Left ventricle myocardium inferior (tissue), 1 donor: ENCODE measurements at places on chromosomes 3 and 15. TPM values are rescaled to one million over a fixed set of nuclear protein-coding genes. Genes with fewer than 3 reads are reported as not detected.
A peak's percentile ranks its signal among the peaks of the same experiment; 100 is the strongest.

GRCh38 chr3:145089337-145089736, 1071.6 kb downstream of the PLOD2 start:
- no peak for DNase-seq

- no peak for DNase-seq
Measured at GRCh38 chr15:90641581-90642463, 75.3 kb upstream of the BLM start.

GRCh38 chr3:133159498-133160475, 121.6 kb downstream of the TMEM108 start:
- DNase-seq, result no peak

- no peak for DNase-seq
Measured at GRCh38 chr3:43181202-43181821, 75.4 kb upstream of the POMGNT2 start.

DNA sequence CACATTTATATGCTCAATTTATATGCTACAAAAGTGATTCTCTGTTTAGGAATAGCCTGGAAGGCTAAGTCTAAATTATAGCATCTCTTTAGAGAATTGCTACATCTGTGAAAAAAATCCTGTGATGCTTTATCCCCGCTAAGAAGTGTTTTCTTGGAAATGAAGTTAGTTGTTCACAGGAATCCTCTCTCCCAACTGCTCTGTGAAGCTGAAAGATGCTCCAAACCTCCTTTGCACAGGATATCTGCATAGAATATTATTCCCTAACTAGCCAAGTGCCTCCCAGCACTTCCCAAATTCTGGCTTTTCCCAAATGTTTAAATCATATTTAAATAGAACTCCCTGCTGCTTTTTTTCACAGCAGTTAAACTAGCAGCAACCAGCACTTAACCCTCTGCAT, 132.2 kb downstream of the SRGAP3 start:
- DNase-seq, result no peak

DNA sequence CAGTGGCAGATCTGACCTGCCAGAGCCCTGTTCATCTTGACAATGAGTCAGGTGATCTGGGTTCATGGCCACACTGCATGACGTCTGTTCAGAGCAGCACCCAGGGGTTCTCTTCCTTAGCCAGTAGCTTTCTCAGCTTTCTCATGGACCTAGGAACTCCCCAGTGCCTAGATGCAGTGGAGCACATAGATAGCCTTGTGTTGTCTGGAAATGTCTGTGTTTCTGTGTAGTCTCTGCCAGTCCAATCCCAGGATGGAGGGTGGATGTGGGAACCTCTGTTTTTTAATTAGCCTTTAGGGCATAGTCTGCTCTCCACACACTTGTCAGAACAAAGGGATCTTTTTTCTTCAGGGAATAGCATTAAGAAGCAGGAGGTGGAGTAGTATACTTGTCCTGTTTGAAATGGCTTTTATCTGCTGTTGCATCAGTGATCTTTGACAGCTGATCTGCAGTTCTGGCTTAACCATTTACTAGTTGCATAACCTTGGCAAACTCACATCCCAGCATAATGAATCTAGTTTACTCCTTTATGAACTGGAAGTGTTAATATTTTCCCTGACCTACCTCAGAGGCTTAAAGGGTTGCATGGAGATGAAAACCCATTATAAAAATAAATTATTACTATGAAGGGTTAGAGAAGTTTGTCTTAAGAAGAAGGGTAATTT, 16.1 kb upstream of the CACNA1D start:
- DNase-seq, result no peak

- no peak for DNase-seq
Measured at GRCh38 chr3:127804141-127804540, 18.2 kb downstream of the MGLL start.

GRCh38 chr3:52453496-52454249, at the start of gene TNNC1:
TNNC1 (minus strand) TSS chr3:52454041; CDS start chr3:52454015, 26 bp downstream.
- DNase-seq, result peak; percentile 70

GRCh38 chr15:80695911-80696661, 976 bp downstream of the ABHD17C start:
- peak; percentile 25 for DNase-seq

- no peak for DNase-seq
Measured at GRCh38 chr3:85846940-85847339, 888.2 kb downstream of the CADM2 start.

- DNase-seq, result no peak
Measured at GRCh38 chr15:59373215-59373614, 544 bp upstream of the MYO1E start.

DNA sequence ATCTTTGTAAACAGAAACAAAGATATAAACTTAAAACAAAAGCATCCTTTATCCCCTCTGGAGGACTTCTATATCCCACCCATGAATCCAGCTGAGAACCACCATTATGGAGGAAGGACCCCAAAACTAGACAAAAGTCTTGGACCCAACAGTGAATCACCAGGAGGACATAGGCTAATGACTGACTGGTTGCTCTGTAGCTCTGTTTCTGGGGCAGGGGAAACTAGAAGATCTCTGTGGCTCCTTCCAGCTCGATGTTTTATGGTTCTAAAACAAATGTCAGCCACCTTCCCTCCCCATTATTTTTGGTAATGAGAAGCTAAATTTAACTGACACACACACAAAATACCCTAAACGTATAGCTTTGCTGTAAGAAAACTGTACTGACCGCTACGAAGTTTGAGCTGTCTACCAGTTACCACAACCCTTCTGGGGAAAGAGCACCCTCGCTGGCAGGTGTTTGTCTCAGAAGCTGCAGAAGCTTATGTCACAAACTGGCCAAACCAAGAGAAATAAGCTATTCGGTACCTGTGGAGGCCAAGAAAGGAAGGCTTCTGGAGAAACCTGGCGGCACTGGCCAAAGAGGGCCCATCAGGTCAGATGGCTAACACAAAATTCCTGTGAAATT, 36.4 kb downstream of the MB21D2 start:
- no peak for DNase-seq

- no peak for DNase-seq
Measured at GRCh38 chr3:82567029-82567600, 805.7 kb upstream of the GBE1 start.

DNA sequence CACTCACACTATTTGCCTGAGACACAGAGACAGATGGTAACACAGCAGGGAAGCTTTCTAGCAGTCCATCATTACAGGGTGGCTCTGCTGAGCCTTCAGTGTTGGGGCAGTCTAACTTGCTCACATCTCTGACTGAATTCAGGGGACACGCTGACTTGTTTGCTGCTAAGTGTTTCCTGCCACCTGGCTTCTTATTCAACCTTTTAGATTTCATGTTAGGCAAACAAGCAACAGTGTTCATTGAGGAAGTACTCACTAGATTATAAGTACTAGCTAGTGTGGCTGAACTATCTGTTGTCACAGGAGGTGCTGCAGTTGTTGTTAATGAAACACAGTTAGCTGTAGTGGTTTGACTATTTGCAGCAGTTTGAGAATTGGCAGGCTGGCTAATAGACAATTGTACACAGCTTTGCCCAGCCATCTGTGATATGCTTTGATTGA, 37.3 kb downstream of the USF3 start:
- no peak for DNase-seq

DNA sequence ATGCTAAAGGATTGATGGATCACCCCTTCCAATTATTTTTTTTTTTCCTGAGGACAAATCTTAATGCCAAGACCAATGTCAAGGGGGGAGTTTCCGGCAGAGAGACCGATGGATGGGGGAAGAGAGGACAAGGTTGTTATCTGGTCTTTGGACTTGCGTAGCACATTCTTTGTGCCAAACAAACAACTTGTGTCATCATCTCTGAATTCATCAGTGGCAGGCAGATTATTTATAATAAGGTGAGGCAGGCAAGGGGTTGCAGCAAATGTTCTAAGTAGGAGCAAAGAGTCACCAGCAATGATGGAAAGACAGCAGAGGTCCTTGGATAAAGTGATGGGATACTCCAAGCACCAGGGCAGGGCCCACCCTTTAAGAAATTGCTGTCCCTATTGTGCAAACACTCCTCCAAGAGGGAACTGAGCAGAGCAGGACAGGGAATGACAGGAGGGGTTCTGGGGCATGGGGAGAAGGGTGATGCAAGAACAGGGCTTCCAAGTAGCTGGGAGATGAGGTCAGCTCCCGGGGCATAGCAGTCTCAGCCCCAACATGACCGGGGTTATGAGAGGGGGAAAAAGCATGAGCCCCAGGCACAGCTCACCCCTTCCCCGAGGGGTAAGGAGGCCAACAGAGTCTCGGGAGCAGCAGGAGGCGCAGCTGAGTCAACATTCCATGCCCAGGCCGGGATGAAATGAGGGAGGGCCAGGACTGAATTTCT, 57.4 kb downstream of the ANXA2 start:
- DNase-seq, result no peak

DNA sequence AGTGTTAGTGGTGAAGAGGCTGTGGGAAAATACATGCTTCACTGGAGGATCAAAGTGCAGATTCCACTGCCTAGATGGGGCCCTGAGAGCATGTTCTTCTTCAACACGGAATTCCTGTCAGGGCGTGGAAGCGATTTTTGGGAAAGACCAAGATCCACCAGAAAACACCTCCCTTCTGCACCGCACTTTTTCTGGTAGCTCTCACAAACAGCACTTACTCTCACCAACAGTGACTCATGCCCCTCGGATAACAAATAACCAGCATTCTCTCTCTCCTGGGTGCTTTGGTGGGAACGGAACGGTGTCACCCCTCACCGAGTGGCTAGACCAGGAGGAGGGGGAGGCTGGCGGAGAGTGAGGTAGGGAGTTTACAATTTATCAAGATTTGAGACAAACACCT, 40.1 kb downstream of the ADAMTSL3 start:
- DNase-seq, result no peak

- no peak for DNase-seq
Measured at GRCh38 chr3:171770689-171771620, 39.3 kb downstream of the PLD1 start.

- DNase-seq, result no peak
Measured at GRCh38 chr3:113104357-113105092, 106.8 kb upstream of the BOC start.

GRCh38 chr3:62965311-62965710, 90.1 kb upstream of the CADPS start:
- no peak for DNase-seq

- DNase-seq, result no peak
Measured at GRCh38 chr3:169475978-169476698, 187.4 kb downstream of the MECOM start.

- no peak for DNase-seq
Measured at GRCh38 chr3:196454935-196455334, 22.7 kb upstream of the UBXN7 start.

DNA sequence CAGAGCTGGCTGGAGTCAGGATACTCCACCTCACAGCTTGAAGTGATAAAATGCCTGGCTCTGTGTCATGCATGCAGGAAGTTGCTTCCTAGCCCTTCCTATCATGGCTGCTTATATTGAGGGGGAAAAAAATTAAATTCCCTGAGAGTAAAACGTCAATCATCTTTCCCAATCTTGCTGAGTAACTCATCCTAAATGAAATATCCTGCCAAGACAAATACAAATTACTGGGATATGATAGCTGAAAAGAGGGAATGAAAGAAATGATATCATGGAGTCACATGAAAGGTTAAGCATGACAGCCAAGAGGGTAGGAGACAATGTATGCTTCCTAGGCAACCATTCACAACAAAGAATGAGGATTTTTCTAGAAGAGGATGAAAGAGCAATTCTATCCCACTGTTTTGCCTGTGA, 110.6 kb downstream of the ABI3BP start:
- DNase-seq, result no peak

- DNase-seq, result no peak
Measured at GRCh38 chr3:147620906-147621305, 211.7 kb downstream of the ZIC1 start.

DNA sequence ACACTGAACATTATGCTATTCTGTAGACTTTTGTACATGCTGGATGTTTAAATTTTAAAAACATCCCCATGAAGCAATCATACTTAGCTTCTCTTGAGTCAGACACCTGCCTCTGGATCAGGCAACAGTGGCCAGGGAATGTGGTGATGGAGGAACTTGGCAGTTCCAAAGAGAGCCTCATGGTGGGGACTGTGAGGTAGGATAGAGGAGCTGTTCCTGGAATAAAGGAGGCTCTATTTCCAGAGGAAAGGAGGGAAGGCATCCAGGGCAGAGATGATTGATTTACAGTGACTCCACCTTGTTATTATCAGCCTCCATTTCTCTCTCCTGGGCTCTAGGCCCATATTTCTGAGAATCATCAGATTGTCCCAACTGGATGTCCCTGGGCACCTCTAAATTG, 35.0 kb upstream of the ABHD17C start:
- DNase-seq, result no peak

- DNase-seq, result no peak
Measured at GRCh38 chr15:67180514-67181191, 73.8 kb downstream of the AAGAB start.

- DNase-seq, result no peak
Measured at GRCh38 chr3:177353140-177353539, 155.9 kb upstream of the TBL1XR1 start.

- no peak for DNase-seq
Measured at GRCh38 chr3:30156586-30157498, 449.6 kb upstream of the TGFBR2 start.

DNA sequence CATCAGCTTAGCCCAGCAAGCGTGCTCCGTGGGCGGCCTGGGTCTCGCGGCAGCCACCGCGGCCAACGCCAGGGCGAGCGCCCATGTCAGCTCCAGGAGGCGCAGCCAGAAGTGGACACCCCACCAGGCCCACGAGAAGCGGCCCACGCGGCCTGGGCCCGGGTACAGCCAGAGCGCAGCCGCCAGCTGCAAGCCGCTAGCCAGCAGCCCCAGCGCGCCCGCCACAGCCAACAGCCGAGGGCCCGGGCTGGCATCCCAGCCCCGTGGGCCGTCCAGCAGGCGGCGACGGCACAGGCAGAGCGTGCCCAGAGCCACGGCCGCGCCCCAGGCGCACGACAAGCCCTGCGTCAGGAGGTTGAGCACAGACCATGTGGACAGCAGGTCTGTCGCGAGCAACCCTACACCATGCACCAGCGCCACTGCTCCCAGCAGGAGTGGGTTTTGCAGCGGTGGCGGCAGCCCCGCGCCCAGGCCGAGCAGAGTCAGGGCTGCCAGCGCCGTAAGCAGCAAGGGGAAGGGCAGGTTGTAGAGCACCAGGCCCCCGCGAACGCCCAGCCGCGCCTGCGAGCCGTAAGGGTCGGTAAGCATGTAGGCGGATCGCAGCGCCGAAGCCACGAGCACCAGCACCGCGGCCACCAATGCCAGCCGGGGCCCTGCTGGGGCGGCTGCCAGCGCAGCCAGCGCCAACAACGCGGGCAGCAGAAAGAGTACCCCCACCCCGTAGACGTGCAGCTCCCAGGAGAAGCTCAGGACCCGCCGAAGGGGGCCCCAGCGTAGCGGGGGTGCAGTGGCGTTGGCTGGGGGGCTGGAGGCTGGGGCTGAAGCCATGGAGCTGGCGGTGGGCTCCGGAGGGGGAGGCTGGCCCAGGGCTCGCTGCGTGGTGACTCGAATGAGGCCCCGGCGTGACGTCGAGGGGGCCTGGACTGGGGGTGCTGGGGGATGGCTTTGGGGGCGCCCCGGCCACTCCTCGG, 4.9 kb downstream of the PRRT3 start:
- peak; percentile 72 for DNase-seq

MESP2 gene
- 0.27 TPM for total RNA-seq

SRGAP3 gene
- 10.3 TPM for total RNA-seq

RETNLB gene
- not detected for total RNA-seq

LXN gene
- 3.2 TPM for total RNA-seq

DLEC1 gene
- 0.08 TPM for total RNA-seq

TEX55 gene
- total RNA-seq, result not detected

VIPR1 gene
- 1.7 TPM for total RNA-seq

CLEC3B gene
- 80.8 TPM for total RNA-seq

CLRN1 gene
- total RNA-seq, result not detected

CRABP1 gene
- total RNA-seq, result not detected

PCOLCE2 gene
- 74.3 TPM for total RNA-seq
